CD8-positive, alpha-beta T cell (primary cell): ENCODE measurements at places on chromosomes 1 and 21.

DNA sequence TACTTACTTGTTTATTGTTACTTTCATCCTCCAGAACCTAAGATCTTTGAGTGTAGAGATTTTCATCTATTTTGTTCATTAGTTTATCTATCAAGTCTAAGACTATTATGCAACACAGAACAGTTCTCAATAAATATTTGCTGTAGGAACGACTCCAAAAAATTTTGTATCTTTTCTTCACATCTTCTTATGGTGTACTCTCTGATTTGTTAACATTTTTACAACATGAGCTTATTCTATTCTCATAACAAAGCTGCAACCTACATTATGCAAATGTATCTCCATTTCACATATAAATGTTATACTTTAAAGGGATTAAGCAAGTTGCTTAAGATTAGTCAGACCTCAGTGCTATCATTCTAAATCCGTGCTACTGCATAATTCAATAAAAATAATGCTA, 514.2 kb upstream of the ZP4 start:
- no peak for DNase-seq

DNA sequence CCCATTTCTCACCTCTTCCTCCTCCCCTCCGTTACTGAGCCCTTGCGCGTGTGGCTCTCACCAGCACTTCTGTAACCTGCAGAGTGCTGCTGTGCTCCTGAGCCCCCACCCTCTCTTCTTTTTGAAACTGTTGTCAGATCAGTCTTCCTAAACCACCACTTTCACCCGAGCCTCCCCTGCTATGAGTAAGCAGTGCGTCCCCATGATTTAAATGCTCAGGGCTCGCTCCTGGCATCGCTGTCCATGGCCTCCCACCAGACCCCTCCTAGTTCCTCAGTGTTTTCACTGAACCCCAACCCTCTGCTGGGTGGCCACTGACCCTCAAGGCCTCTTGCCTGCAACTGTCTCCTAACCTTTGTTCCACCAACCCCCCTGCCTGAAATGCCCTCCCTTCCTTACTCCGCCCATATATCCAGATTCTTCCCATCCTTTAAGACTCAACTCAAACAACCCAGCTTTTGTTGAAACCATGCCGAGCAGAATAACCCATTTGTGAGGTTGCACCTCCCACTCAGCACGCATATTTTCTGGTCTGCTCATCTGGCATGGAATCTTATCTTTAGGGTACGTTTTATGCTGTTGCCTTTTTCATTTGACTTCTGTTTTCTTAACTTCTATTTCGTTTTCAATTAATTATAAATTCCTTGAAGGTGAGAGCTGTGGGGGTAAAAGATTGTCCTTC, 64.5 kb upstream of the FAM3B start:
- no peak for DNase-seq

- DNase-seq: no peak
These were observed 80.7 kb downstream of the JAK1 start for GRCh38 chr1:64885648-64886047.

GRCh38 chr1:171280599-171280998, 32.3 kb downstream of the FMO1 start:
- DNase-seq: no peak

DNA sequence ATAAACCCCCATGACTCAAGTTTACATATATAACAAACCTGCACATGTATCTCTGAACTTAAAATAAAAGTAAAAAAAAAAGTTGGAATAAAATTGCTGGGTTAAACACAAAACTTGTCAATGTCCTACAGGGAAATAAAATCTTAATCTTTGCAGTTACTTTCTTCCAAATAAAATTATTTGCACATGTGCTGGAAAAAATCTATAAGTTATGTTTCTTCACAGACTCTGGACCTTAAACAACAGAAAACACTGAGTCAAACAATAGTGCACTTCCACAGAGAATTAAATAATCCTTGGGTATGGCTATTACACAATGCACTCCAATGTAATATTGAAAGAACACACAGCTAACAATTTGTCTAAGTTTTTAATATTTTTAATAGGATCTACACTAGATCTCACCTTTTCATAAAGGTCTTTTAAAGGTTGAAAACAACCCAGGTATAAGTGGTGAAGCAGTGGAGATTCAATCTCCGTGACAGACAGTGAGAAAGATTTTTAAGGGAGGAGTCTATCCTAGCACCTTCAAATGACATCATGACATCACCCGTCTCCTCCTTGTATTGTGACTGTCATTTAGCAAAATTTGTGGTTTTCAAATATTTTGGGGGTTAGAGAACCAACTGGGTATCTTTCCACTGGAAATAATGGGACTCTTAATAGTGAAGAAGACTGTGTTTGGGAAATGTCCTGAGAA, 25.2 kb upstream of the FGGY start:
- DNase-seq: no peak

DNA sequence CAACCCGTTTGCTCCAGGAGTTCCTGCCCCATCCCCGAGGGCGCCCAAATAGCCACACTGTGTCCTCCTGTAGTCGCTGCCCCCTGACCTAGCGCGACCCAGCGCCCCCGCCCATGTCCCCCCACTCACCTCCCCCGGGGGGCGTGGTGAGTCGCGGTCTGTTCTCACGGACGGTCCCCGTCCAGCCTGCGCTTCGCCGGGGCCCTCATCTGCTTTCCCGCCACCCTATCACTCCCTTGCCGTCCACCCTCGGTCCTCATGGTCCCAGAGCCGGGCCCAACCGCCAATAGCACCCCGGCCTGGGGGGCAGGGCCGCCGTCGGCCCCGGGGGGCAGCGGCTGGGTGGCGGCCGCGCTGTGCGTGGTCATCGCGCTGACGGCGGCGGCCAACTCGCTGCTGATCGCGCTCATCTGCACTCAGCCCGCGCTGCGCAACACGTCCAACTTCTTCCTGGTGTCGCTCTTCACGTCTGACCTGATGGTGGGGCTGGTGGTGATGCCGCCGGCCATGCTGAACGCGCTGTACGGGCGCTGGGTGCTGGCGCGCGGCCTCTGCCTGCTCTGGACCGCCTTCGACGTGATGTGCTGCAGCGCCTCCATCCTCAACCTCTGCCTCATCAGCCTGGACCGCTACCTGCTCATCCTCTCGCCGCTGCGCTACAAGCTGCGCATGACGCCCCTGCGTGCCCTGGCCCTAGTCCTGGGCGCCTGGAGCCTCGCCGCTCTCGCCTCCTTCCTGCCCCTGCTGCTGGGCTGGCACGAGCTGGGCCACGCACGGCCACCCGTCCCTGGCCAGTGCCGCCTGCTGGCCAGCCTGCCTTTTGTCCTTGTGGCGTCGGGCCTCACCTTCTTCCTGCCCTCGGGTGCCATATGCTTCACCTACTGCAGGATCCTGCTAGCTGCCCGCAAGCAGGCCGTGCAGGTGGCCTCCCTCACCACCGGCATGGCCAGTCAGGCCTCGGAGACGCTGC, 1.1 kb downstream of the HTR6 start:
- DNase-seq: no peak

GRCh38 chr1:111474521-111474920, 737 bp downstream of the C1orf162 start:
- DNase-seq: no peak

DNA sequence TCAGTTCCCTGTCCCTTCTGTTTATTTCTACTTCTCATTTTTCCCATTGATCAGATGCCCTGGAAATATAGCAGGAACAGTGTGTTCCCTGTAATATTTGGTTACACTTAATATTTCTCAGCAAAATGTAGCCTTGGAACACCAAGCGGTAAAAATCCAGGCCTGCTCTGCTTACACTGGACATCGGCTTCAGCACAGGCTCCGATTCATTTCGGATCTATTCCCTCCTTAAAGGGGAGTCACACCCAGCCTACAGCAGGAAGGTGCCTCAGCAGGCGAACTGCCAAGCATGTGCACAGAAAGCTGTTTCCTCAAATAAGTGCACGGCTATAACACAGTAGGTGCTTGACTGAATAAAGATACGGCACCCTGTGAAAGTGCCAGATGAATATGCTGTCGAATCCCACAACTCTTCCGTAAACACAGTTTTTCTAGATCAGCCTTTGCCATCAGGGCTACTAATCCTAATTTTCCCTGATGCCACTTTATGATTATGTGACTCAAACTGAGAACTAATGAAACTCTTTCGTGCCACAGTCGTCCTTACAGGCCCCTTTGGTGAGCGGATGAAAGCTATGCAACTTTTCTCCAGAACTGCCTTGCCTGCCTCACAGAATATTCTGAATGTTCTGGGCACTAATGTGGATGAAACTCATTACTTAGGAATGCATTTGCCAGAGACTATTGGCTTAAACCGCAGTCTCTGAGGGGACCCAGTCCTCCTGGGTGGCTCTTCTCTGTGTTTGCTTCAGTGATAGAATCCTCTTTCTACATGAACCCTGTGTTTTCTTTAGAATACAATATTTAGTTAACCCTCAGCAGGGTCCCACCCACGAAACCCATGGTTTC, 275.5 kb upstream of the RUNX1 start:
- no peak for DNase-seq

DNA sequence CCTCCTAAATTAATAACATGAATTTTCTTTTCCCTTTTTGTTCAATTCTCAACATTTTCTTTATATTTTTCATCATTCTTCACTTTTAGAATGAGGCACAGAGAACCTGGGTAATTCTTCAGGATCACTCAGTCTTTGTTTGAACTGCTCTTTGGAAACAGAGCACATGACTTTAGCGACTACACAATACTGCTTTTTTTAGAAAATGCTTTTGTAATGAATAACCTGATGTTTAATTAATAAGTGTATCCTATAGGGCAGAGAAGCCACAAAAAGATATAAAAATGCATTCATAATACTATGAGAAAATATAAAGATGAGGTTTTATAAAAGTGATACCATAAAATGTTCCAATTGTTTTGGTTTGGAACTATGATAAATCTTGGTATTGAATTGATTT, 77.8 kb downstream of the LRRC7 start:
- DNase-seq: no peak

GRCh38 chr1:158414651-158415345, 11.2 kb downstream of the OR10K2 start:
- no peak for DNase-seq

- DNase-seq: no peak
These were observed 20.8 kb upstream of the BTG2 start for GRCh38 chr1:203284411-203285123.

GRCh38 chr21:32211306-32211705, 67.5 kb downstream of the MIS18A start:
- no peak for DNase-seq

DNA sequence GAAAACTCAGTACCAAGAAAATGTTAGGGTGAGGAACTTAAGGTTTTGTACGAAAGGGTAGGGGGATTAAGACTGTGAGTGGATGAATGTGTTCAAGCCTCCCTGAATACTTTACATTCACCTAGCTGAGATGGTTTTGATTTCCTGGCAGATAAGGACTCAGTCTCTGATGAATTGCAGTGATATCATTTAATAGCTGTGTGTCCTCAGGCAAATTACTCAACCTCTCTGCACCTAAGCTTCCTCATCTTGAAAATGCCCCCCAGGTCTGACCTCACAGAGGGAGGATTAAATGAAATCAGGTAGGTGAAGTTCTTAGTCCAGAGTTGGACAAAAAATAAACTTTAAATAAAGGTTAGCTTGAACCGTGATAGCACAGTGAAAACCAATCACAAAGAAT, 48.4 kb downstream of the CAMK2N1 start:
- no peak for DNase-seq

DNA sequence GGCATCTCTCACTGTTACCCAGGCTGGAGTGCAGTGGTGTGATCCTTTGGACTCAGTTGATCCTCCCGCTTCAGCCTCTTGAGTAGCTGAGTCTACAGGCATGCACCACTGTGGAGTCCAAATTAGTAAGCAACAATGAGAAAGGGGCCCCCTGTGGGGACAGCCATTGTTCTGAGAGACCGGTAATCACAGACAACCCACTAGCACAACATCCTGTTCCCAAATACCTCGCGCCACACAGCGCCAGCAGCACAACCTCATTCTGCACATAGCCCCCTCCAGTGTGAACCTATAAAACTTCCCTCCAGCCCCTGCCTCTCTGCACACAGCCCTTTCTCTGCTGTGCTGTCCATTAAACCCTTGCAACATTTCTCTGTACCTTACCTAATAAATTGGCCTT, 226.4 kb downstream of the DYRK1A start:
- no peak for DNase-seq

DNA sequence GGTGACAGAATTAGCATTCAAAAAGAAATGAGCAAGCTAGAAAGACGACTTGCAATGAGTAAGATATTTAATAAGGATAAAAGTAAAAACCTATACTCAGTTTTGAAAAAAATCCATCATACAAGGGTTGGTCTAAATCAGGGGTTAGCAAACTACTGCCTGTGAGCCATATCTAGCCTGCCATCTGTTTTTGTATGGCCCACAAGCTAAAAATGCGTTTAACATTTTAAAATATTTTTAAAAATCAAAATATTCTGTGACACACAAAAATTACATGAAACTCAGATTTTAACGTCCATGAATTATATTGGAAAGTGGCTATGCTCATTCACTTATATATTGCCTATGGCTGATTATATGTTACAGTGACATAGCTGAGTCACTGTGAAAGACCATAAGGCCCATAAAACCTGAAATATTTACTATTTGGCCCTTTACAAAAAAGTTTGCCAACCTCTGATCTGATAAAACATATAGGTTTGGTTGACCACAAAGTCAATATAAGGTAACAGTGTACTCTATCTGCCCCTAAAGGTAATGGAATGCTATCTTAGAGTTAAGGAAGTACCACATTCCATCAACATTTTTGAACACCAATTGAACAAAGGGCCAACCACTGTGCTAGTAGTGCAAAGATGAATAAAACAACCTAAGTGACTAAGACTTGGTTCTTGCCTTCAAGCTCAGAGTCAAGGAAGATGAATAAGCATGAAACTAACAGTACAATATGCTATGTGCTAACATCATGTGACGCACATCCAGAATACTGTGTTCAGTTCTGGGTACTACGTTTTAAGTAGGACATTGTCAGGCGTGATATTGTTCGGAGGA, 3.2 kb downstream of the IFT25 start:
- DNase-seq: no peak

DNA sequence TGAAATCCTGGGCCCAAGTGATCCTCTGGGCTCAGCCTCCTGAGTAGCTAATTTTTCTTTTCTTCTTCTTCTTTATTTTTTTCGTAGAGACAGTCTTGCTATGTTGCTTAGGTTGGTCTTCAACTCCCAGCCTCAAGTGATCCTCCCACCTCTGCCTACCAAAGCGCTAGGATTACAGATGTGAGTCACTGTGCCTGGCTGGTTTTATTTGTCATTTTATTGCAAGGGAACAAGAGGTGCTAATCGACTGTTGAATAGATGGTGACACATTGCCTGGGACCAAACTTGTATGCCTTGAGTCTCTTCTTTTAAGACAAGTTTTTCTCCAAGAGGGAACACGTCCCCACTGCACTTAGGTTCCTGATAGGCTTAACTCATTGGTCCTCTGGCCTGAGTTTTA, 20.0 kb upstream of the KLHDC8A start:
- no peak for DNase-seq

- DNase-seq: no peak
These were observed 180.6 kb upstream of the EDN2 start for GRCh38 chr1:41664861-41665640.
